ENCODE measurements at places on chromosomes 7 and 10. TPM values are rescaled to one million over a fixed set of nuclear protein-coding genes. Genes with fewer than 3 reads are reported as not detected.

GRCh38 chr7:130982160-130982638 lies 248.2 kb upstream of the KLF14 start:
- H3K36me3 ChIP-seq: no peaks in the 10 kb centered on the region
- H3K27ac ChIP-seq: no peak overlapping the region
- no peaks in the 10 kb centered on the region for H3K4me1 ChIP-seq
- H3K4me3 ChIP-seq: no peak overlapping the region

DNA sequence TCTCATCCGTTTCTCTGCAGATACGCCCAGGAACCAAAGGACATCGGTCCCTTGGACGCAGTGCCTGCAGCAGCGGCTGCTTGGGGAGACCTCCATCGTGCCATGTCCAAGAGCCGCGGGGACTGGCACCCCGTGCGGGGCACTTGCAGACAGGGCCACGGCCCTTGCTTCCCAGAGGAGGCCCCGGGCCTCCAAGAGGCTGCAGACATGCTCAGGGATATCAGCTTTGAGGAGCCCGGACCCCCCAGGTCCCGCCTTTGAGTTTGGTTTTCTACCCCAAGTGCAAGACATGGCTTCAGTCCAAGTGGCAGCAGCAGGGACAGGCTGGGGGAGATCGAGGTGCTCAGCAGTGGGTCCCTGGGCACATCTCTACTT lies 279.6 kb downstream of the ELFN1 start:
- H3K4me1 ChIP-seq: peaks cover 2% of the 10 kb centered on the region
- H3K27me3 ChIP-seq: no peaks in the 10 kb centered on the region
- H3K4me3 ChIP-seq: no peak overlapping the region
- DNase-seq: no peak
- H3K27ac ChIP-seq: no peak overlapping the region

DNA sequence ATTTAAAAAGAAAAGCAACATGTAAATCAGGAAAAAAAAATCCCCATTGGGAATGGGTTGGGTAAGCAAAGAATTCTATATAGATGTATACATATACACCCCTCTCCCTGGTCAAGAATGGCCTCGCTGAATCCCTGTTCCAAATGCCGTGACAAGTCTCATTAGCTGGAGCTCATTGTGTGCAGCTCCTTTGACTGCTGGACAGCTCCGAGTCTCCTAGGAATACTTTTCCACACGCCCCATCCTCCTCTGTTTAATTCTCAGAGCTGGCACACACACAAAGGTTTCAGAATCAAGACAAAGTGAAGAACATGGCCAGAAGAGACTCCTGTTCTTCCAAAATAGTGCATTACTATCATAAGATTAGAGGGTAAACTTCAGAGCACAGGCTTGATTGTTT lies 130.9 kb upstream of the MKLN1 start:
- DNase-seq: peak; percentile 39
- peaks cover 6% of the 10 kb centered on the region for H3K27me3 ChIP-seq

DNA sequence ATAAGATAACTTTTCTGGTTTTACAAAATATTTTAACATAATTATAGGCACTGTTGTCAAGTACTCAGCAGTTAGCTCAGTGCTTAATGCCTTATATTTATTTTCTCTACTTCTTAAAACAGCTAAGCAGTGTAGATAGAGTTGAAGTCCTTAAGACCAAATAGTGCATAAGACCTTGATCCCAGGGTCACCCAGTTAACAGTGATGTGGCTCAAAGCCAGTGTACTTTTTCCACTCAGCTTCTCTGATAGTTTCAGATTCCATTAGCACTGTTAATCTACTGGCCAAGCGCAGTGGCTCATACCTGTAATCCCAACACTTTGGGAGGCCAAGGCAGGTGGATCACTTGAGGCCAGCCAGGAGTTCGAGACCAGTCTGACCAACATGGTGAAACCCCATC lies 60.8 kb upstream of the BAMBI start:
- H3K27ac ChIP-seq: no peak overlapping the region
- no peak overlapping the region for H3K4me3 ChIP-seq
- H3K27me3 ChIP-seq: no peaks in the 10 kb centered on the region
- DNase-seq: no peak
- no peaks in the 10 kb centered on the region for H3K4me1 ChIP-seq

DNA sequence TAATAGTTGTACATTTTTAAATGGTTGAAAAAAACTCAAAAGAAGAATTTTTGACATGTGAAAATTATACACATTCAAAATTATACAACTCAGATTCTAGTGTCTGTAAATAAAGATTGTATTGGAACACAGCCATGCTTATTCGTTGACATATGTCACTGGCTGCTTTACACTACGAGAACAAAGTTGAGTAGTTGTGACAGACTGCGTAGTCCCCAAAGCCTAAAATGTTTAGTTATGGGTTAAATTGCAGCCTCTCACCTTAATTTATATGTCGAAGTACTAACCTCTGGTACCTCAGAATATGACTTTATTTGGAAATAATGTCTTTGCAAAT lies 144.8 kb upstream of the TCF7L2 start:
- no peak overlapping the region for H3K4me3 ChIP-seq
- no peaks in the 10 kb centered on the region for H3K27me3 ChIP-seq
- H3K4me1 ChIP-seq: no peaks in the 10 kb centered on the region
- no peak overlapping the region for H3K27ac ChIP-seq

The AMPH gene
- 3.3 TPM for total RNA-seq

The SPDYE6 gene
- total RNA-seq: not detected

The PPP2R2D gene
- 32.5 TPM for total RNA-seq
